ENCODE measurements at places on chromosomes 5 and 9.

GRCh38 chr9:104091708-104092107, 2.4 kb upstream of the SMC2 start:
- peak; percentile 24 for DNase-seq

DNA sequence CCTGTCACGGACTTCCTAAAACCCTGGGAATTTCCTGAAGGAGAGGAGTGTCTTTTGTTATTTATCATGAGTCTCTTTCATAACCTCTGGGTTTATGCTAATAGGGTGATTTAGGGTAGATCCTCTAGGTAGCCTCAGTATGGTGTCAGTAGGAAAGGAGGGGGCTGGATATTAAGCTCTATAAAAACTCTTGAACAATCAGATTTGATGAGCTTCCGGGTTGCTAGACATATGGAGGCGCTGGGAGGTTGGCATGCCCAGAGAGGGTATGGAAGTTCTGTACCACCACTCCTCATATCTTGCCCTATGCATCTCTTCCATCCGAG, 15.6 kb upstream of the PTBP3 start:
- no peak for DNase-seq

DNA sequence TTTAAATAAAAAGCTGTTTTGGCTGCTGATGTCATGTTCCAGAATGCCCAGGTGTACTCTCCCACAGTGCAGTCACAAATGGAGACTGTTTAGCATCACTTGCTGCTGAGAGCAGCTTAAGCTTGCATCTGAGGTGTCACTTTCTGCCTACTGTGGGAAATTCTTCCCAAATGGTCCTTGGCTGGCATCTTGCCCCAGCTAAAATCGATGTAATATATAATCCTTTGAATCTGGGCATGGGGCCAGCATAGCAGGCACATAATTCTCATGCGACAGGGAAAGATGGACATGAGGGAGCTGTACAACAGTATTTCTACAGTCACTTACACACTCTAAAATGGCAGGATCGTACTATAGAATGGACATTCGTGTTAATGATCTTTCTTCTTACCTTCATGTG, 144.3 kb downstream of the MACIR start:
- no peak for DNase-seq

DNA sequence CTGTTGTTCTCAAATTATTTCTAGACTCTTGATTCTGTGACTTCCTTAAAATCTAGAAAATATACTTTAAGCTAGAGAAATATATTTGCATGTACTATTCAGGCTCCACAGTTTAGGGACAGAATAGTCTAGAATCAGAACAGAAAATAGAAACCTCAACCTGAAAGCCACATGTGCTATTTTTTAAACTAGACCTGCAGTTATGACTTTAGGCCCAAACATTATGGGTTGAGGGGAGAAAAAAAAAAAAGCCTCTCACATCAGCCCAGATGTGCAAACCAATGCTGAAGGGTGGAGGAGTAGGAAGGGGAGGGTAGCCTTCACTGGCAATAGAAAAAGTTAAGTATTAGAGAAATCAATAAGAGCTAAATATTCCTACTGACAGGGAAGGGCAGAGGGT, 35.7 kb downstream of the ELL2 start:
- no peak for DNase-seq

- no peak for DNase-seq
These were observed 95.7 kb upstream of the PTGER4 start for GRCh38 chr5:40584054-40584453.

DNA sequence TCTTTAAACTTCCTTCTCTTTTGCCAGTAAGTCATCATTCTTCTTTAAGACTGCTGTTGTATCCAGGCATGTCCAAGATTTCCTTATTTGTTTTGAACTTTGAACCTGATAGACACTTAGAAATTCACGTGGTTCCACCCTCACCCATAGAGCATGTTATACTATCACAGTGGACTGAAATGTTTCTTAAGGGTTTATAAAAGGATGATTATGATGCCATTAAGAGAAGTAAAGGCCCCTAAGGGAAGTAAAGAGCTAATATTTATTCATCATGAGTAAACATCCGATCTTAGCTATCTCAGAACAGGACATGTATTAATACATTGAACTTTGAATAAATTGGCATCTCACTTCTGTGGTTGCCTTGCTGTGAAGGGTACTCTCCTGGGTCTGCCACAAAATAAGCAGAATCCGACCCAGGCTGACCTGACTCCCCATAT, 49.8 kb downstream of the PRKACG start:
- DNase-seq: no peak
